ENCODE measurements at places on chromosomes 12 and 14.
A peak's percentile ranks its signal among the peaks of the same experiment; 100 is the strongest.

GRCh38 chr12:49558526-49558925, 9.4 kb downstream of the MCRS1 start:
- no peak for DNase-seq

GRCh38 chr12:126558810-126559209, 1493.6 kb downstream of the AACS start:
- DNase-seq = no peak

DNA sequence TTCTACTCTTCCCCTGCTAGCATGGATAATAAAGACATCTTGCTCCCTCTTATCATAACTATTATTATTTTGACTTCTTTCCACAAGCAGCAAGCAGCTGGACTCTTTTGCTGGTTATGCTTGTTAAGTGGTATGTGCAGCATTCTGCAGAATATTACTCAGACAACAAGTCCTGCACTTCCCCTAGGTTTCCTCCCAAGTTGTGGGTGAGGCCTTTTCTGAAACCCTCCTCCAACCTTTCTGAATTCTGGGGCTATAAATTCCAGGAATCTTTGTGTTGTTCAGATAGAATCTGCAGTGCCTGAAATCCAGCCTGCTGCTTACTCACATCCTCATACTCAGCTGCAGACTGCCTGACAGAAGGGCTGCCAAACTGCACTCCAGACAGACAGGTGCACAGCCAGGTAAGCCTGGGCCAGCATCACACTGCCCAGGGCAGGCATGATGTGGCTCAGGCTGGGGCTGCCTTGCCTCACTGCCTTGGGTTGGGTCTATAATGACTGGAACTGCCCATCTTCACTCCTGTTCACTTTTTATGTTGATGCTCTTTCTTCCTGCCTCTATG, 6.2 kb upstream of the DHRS2 start:
- DNase-seq = no peak

DNA sequence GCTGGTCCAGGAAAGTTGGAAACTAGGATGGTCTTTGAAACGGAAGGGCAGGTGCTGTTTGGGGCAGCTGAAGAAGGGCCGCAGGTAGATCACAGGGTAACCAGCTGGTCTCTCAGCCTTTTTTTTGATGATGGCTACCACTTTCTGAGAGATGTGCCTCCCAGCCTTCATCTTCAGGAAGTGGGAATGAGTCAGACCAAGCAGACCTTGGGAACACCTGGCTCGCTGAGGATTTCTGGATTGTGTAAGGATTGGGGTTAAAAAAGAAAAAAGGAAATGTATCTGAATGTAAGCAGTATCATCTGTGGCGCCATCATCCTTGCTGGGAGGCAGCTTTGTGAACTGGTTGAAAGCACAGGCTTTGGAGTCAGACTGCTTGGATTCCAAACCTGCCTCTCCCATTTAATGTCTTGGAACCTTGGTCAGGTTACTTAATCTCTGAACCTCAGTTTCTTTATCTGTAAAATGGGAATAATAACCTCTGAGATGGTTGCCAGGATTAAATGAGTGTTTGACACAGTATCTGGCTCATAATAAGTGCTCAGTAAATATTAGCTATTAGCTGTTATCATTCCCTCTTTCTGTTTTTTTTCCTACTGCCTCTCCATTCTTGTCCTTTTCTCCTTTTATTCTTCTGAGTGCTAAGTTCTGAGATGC, 1.7 kb downstream of the PRPF40B start:
- DNase-seq = peak; percentile 73

- DNase-seq = no peak
Measured at GRCh38 chr14:54673193-54674045, 106.5 kb downstream of the SAMD4A start.

DNA sequence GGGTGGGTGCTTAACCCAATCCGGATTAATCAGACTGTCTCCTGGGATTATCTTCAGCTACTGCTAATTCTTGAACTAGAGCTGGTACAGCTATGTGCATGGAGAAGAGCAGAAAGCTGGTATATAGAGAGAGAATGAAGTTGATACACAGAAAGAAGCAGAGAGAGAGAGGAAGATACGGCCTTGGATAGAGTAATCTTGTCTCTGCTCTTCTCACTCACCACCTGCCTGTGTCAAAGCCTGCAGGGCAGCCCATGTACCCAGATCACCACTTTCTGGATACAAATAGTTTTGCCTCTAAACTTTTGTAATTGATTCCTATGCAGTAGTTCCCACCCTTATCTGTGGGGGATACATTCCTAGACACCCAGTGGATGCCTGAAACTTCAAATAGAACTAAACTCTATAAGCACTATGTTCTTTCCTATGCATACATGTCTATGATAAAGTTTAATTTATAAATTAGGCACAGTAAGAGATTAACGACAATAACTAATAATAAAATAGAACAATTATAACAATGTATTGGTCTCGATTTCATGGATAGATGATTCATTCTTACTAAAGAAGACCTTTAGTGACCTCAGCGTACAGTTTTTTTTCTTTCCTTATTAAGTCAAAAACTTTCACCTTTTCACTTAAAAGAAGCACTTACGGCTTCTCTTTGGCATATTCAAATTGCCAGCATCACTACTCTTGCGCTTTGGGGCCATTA, 45.5 kb downstream of the YEATS4 start:
- DNase-seq = no peak

- DNase-seq = no peak
Measured at GRCh38 chr12:80708975-80709328, 1.5 kb downstream of the MYF6 start.

DNA sequence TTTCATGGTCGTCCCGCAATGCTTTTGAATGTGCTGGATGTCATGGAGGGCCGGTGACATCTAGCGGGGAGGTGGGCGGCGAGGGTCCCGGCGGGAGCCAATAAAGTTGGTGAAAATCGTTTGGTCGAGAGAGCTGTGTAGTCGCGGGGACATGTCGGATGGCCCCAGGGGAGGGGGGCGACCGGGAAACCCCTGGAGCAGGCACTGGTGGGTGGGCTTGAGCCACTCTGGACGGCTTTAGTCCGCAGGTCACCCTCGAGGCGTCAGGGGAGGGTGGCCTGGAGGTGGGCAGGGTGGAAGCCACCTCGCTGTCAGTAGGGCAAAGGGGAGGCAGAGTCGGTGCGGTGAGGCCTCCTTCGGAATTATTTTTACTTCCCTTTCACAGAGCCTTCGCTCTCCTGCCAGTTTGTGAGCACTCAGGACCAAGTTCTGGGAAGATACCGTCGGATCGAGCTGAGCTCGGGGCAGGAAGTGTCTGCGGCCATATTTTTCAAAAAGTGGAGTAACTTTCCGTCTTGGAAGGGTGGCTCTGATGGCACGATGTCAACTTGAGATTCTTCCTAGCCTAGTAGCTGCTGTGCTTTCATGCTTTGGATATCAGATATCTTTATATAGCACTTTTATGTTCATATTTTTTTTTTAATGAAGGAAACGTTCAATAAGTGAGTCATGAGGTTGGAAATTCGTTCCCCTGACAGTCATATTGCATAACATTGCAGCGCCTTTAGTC, 28.2 kb downstream of the WBP11 start:
- DNase-seq = peak; percentile 65

DNA sequence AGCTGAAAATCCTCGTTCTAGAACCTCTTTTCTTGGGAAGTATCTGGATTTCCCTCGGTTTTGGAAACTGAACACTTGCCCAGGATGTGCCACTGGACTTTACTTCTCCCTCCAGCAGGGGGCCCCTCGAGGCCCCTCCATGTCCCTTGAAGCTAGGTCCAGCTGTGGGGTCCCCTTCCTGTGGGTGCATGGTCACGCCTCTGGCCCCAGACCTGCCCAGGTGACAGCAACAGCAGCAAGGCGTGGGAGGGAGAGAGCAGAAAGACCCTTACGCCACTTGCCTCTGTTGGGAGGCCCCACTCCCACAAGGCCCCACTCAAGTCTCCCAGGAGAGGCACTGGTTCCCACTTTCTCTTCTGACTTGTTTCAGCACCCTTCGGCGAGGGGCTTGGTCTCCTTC, 3.1 kb downstream of the SLC25A29 start:
- DNase-seq = peak; percentile 56

All from ELR (cell line).